ENCODE measurements at places on chromosomes 2 and 18.
A peak's percentile ranks its signal among the peaks of the same experiment; 100 is the strongest.

- DNase-seq, result no peak
Observed at GRCh38 chr2:174048243-174048642, 83.1 kb upstream of the SP3 start.

GRCh38 chr2:226159875-226160479 is 639.6 kb downstream of the IRS1 start:
- no peak for DNase-seq

DNA sequence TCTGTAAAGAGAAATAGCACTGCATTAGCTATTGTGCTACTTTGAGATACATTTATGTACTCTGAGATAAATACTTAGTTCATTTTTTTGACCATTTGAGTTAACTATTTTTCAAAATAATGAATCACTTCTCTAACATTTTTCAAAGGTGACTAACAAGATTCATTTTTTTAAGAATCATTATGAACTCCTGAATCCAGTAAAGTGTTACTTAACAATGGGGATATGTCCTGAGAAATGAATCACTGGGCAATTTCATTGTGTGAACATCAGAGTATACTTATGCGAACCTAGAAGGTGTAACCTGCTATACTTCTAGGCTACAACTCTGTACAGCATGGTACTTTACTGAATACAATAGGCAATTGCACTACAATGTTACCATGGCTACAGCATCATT is 355.8 kb downstream of the ARL6IP6 start:
- no peak for DNase-seq

DNA sequence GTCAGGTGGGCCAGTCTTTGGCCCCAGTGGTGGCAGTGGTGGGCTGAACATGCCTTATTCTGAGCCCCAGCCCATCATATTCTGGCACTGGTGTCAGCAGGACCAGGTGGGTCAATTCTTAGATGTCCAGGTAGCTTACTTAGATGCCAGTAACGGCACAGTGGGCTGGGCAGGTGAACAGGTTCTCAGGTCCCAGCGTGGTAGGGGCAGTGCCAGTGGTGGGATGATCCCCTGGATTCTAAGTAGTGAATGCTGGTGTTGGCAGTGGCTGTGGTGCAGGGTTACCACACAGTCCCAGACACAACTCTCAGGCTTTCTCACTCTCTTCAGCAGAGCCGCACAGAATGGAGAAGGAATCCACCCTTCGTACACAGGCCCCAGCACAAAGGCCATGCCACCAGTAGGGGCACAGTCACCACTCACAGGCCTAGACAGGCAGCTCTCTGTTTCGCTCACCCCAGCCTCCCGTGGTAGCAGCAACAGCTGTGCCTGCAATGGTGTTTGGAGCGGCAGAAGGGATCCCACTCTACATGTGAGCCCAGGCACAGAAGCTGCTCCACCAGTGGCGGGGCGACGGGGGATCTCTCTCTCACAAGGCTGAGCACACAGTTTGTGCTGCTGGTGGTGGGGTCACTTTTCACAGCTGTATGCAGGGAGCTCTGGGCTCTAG is 97.3 kb downstream of the ANKRD12 start:
- no peak for DNase-seq

DNA sequence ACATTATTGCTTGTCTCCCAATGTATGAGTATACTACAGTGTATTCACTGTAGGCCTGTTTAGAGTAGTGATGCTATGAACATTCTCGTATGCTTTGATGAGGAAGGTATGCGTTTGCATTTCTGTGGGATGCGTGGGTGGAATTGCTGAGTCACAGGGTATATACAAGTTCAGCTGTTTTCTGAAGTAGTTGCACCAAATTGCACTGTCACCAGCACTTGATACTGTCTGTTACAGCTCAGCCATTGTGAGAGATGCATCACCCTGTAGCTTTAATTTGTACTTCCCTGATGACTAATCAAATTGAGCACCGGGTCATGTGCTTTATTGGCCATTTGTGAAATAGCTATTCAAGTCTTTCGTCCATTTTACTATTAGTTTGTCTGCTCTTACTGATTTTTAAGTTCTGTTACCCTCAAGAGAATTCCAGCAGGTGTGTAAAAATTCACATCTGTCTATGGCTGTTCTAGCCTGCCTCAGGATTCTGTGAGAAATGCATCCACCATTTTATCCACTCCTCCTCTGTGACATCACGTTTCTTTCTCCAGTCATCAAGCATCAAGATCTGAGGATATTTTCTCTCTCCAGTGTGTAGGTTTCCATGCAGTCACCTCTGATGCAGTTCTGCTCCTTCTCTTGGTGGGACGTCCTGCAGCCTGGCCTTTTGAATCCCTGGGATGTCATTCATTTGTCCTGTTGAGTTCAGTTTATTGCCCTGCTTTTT is 72.5 kb downstream of the DGKD start:
- no peak for DNase-seq

DNA sequence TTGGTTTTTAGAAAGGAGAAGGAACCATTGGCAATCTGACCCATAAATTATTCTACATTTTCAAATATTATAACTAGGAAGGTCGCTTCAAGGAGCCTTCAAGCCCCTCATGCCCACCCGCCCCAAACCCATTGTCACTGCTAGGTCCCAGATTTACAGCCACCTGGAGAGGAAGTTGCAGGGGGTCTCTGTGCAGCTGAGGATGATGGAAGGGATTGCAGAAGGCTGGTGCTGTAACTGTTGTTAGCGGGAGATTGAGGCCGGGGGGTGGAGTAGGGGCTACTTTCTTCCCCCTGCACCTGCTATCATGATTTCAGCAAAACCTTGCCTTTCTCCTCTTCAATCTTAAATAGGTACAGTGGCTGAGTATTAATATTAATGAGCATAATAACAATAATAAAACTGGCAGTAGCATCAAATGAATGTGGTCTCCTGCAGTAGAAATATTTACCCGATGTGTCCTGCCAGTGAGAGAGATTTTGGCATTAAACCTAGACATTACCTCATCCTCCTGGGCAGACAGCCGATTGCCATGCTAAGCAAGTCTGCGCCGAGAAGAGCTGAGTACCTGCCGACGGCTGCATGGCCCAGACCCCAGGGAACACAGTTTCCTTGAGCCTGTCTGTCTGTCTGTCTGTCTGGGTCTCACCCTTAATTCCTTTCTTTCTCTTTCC is 225.4 kb downstream of the FAM210A start:
- peak; percentile 53 for DNase-seq
